ENCODE measurements at places on chromosomes 3 and 15. TPM values are rescaled to one million over a fixed set of nuclear protein-coding genes. Genes with fewer than 3 reads are reported as not detected.

- DNase-seq = peak; percentile 35
Measured at GRCh38 chr3:122076491-122077292, 21.5 kb downstream of the CD86 start.

DNA sequence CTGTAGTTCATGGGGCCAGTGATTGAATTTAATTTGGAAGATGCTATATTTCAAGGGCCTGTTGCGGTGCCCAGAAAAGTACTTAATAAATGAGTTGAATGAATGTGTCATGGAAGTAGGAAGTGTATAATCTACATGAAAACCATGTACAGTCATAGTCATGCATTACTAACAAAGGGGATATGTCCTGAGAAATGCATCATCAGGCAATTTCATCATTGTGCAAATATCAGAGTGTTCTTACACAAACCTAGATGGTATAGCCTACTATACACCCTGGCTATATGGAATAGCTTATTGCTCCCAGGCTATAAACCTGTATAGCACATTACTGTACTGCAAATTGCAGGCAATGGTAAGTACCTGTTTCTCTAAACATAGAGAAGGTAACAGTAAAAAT lies 10.7 kb upstream of the MYO5C start:
- DNase-seq = peak; percentile 28

DNA sequence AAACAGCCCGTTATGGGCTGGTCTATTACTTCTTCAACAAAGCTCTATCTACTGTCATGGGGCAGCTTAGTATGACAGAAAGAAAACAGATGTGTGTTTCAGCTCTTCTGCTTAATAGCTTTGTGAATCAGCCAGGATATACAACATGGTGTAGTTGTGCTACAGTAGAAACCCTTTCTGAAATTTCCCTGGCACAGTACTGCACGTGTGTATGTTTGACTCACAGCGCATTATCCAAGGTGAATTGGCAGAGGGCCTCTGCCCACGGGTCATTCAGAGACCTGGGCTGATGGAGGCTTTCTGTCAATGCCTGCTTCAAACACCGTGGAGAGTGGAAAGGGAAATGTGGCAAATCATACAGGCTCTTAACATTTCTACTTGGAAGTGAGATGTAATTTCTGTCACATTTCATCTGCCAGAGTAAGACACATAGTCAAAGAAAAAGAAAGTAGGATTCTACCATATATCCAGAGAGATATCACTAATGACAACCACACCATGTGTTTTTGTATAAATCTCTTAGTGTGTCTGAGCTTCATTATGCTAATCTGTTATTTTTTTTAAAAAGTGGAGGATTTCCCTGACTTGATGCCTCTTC lies 505.1 kb downstream of the CNTN4 start:
- no peak for DNase-seq

Gene CAPN3
- total RNA-seq = 2.4 TPM

Gene B2M
- 2,080 TPM for total RNA-seq

DNA sequence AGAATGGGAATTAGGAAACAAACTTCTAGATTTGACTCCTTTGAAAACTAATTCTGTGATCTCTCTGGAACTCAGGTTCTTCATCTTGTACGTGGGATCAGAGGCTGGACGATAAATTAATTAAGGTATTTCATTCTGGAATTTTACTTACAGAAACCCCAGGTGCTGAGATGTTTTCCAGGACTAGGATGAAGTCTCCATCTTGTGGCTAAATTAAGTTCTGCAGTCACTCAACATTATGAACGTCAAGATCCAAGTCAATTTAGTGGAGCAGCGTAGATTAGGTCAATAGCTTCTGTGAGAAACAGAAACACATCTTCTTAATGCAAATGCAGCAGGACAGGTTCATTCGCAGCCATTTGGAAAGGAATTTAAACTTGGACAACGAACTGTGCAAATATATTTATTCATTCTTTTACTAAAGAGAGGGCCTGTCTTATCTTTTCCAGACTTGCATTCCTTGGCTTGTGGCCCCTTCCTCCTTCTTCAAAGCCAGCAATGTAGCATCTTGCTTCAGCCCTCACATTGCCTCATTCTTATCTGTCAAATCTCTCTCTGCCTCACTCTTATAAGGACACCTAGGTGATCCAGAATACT lies 26.7 kb upstream of the TMC3 start:
- peak; percentile 78 for DNase-seq

Gene ECE2
- total RNA-seq = not detected

GRCh38 chr15:88980498-88980897 lies 67.3 kb upstream of the MFGE8 start:
- DNase-seq = no peak

DNA sequence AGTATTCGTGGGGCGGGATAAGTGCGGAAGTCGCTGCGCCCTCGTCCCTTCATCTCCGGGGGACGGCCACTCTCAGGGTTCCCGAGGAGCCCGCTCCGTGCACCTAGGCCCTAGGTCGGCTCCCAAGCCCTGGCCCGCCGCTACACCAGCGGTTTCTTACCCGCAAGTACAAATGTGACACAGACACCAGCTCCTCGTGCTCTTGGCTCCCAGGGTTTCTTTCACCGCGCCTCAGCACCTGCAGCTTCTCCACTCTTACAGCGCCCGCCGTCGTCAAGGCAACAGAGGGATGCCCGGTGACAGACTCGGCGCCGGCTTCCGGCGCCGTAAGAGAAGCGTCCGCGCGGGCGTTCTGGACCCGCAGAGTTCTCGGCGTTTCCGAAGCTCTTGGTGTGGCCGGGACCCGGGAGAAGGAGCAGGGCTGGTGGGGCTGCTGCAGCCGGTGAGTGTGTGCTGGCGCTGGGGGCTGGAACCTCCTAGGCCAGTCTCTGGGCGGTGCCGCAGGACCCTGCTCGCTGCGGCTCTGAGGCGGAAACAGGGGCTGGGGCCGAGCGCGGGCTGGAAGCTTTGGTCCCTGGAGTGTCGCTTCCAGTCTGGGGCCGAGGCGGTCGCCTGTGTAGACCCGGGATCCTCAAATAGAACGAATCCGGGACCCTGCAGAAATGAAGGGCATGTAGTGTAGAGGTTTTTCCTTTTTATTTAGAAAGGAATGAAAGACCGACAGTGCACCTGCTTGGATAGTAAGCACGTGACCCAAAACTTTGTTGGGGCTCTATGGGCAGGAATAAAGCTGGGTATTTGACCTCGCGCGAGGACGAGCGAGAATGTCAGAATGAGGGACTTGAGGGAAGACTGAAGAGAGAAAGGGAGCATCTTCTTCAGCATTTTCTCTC lies 155.4 kb upstream of the GOLGA6L4 start:
- DNase-seq = peak; percentile 2

GRCh38 chr3:74269689-74270088 lies 344.8 kb downstream of the CNTN3 start:
- DNase-seq = no peak

GRCh38 chr3:57170946-57171345 lies 5.8 kb upstream of the IL17RD start:
- no peak for DNase-seq

GRCh38 chr3:170062769-170063168 lies 25.0 kb downstream of the GPR160 start:
- no peak for DNase-seq

Gene ACP3
- not detected for total RNA-seq

Gene MBD4
- 26.4 TPM for total RNA-seq

- peak; percentile 13 for DNase-seq
Measured at GRCh38 chr3:13419505-13420044, 547 bp downstream of the NUP210 start.

DNA sequence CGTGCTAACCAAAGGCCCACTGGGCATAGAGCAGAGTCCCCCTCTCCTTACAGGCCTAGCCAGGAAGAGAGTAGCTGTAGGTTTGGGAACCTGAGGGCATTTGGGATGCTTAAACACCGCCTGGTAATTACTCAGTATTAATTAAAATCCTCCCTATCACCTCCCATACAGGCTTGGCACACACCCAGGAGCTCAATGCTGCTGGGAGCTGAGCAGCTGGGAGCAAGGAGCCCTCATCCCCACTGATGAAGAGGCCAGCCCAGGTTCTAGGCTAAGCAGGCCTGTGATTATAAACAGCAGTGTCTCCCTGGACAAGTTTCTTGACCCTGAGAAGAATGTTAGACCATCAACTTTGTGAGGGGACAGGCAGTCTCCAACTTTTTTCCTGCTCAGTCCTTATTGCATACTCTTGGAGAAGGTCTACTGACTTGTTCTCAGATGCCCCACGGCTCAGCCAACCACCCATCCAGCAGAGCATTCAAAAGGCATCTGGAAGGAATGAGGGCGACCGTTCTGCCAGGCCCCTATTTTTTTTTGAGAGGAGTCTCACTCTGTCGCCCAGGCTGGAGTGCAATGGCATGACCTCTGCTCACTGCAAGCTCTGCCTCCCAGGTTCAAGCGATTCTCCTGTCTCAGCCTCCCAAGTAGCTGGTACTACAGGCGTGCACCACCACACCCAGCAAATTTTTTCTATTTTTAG lies 1.3 kb upstream of the PRKAR2A start:
- DNase-seq = no peak

Gene CADPS
- total RNA-seq = not detected

DNA sequence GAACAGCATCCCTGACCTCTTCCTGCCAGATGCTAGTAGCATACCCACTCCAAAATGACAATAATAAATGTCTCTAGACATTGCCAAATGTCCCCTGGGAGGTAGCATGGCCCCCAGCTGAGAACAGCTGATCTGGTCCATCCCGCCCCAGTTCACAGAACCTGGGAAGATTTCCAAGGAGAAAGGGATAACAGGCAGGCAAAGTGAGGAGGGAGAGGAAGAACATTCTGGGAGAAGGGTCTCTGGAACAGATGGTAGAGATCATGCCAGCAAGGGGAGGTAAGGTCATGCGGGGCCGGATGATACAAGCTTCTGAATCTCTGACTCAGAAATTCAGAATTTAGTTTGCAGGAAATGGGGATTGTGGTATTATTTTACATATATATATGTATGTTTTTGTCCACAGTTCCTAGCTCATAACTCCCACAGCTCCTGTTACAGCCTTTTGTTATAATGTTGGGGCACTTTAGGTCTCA lies 192.7 kb downstream of the SUCLG2 start:
- DNase-seq = peak; percentile 60

GRCh38 chr3:191414286-191414685 lies 46.7 kb upstream of the PYDC2 start:
- DNase-seq = no peak

DNA sequence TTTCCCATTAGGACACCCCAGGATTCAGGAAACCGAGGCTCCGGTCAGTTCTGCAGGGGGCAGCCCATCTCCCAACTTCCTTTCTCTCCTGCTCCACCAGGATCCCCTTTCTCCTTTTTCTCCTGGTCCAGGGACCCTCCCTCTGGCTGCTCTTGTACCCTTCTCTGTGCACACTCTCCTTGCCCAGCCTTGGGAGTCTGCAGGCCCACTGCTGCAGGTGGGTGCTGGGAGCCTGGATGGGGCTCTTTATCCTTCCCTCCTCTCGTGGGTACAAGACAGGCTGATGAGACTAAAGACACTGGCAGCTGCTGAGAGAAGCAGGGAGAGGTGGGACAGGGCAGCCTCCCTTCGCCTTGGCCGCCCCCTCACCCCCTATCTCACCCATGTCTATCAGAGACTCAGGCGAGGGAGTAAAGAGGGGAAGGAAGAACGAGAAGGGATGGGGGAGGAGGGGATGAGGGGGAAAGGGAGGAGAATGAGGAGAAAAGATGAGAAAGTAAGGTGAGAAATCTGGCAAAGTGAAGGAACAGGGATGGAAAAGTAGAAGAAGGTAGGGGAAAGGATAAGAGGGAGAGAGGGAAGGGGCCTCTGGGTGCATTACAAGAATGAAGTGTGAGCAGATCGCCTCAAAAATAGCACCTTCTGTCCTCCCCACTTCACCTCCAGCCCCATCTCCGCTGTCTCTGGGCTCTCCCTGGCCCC lies 45.2 kb downstream of the ITGA11 start:
- no peak for DNase-seq

- no peak for DNase-seq
Measured at GRCh38 chr3:126412841-126413692, 18.4 kb downstream of the CFAP100 start.

DNA sequence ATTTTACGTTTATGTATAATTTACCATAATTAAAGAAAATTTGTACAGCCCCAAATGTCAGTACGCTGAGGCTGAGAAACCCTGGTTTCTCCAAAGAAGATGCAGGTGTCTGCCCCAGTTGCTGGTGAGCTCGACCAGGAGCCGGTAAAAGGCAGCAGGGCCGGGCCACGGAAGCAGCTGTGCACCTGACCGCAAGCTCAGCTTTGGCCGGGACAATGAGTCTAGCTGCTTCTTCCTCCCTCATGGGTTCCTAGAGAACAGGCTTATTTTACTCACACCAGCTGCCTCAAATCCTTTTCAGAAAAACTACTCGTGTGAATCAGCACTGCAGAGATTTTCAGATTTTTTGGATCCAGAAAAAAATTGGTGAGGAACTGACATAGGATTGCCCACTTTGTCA lies 18.0 kb upstream of the ZXDC start:
- DNase-seq = no peak

- DNase-seq = no peak
Measured at GRCh38 chr15:88803920-88804247, 648 bp downstream of the ACAN start.

DNA sequence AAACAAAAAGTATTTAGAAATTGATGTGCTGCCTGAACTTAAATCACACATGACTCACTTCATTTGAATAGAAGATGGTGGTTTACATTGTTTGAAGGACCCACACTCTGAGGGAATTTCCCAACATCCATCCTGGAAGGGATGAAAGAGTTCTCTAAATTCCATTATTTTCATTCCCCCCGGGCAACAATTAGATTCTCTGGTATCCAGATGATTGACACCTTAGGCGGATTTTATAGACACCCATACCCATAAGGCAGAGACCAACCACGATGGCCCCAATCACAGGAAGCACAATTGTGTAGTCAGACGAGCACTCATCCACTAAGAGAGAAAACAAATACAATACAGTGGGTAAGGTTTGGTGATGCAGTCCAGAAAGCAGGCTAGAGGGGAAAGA lies 24.6 kb upstream of the MCCC1 start:
- peak; percentile 65 for DNase-seq

DNA sequence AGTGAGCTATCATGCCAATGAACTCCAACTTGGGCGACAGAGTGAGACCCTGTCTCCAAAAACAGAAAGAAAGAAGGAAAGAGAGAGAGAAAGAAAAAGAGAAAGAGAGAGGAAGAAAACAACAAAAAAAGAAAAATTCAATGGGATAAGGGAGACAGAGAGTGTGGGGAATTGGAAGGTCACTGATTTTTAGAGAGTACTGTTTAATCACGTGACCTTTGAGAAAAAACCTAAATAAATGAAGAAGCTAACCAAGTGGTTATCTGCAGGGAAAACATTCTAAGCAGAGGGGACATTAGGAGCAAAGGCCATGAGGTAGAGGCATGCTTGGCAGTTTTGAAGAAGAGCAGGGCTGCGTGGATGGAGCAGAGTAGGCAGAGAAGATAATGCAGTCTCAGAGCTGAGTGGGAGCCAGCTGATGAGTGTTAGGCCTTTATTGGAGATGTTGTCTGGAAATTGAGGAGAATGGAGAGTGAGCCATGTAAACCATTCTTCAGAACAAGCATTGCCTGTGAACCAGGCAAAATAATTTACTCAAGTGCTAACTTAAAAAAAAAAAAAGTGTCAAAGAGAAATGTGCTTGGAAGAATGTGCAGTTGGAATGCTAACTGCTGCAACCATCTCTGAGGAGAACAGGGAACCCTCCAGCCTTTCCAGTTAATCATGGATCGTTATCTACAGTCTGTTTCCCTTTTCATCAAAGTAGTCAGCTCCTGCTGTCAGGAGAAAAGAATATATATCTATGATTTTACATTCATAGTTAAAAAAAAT lies 377.3 kb upstream of the SEMA6D start:
- no peak for DNase-seq
